ENCODE measurements at places on chromosomes 11 and 22.

DNA sequence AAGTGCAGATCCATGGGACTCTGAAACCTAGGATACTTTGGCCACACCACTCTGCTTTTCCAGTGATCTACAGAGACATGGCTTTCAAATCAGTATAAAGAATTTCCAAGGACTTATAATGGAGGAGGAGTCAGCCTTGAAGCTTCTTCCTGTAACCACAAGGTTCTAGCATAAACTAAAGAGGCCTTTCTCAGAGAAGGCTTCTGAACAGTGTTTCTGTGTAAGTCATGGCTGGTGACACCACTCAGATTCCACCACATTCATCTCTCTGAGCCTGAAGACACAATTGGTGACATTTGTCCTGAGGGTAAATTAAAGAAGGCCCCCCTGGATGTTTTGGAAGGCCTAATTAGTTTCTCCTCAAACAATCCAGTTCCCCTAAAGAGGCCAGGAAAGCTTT lies 29.0 kb upstream of the ADORA2A start:
- no peak for DNase-seq

GRCh38 chr11:62600367-62601121 lies 1.1 kb downstream of the MTA2 start:
- DNase-seq = no peak

DNA sequence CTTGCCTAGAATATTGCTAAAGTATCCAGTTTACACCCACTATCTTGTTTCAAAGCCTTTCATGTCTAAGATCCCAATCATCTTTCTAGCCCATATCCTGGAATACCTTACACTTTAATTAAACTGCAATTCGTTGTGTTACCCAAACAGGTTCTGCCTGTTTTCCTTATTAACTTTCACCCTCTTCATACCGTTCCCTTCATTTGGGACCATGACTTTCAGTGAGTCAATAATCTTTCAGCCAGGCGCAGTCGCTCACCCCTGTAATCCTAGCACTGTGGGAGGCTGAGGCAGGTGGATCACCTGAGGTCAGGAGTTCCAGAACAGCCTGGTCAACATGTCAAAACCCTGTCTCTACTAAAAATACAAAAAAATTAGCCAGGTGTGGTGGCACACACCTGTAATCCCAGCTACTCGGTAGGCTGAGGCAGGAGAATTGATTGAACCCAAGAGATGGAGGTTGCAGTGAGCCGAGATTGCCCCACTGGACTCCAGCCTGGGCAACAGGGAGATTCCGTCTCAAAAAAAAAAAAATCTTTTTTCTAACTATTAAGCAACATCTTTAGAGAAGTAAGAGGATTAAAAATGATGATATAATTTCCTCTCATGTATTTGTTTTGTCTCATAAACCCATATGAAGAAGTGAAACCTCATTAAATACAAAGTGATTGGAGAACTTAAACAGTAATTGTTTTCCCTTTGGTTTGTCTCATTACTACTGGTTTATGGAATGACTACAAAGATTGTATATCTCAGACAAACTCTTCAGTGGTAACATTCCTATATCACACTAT lies 20.7 kb downstream of the DMC1 start:
- DNase-seq = no peak

GRCh38 chr11:65448418-65449105 lies 26.0 kb downstream of the NEAT1 start:
- DNase-seq = no peak

DNA sequence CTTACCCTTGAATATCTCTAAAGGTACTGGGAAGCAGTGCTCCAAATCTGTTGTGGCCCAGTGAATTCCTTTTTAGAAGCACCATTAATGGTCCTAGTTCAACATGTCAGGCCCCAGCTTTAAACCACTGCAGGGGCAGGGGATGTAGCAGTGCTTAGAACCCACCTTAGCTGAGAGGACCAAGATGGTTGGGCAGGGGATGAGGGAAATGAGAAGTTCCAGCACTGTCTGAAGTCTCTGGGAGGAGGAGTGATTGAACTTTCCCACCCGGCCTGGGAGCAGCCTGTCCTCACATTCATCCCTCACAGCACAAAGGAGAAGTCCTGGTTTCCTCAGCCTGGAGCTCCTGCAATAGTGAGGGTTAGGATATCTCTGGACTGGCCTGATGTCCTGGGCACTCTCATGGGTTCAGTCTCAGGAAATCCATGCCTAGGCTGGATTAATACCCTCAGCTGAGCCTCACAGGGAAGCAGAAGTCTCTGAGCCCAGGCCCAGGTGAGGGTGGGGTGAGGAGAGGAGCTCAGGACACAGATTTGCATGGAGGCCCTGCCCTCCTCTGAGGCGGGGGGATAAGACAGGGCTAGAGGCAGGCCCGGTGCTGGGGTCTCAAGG lies 28.6 kb upstream of the PRAME start:
- DNase-seq = no peak

- no peak for DNase-seq
Observed at GRCh38 chr11:34639545-34639944, 18.7 kb downstream of the EHF start.

- DNase-seq = no peak
Observed at GRCh38 chr11:64118876-64119665, 46.8 kb downstream of the MACROD1 start.

- no peak for DNase-seq
Observed at GRCh38 chr11:3932698-3933097, 77.2 kb downstream of the STIM1 start.

DNA sequence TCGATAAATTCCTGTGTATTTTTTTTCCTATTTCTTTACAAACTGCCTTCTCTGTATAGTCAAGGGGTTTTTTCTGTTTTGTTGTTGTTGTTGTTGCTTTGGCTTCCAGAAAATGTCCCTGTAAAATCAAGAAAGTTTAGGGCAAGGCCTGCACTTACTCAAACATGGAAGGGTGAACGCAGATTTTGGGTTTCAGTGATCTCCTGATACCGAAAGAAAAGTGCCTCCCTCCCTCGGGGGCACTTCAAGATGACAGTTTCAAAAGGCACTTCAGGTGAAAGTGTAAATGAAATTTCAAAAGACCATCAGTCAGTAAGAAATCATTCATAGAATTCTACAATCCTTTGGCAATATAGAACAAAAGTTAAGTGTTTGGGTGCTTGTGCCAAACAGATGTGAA lies 43.4 kb upstream of the TMPRSS4 start:
- no peak for DNase-seq

GRCh38 chr22:38652859-38653258 lies 3.3 kb downstream of the FAM227A start:
- no peak for DNase-seq

DNA sequence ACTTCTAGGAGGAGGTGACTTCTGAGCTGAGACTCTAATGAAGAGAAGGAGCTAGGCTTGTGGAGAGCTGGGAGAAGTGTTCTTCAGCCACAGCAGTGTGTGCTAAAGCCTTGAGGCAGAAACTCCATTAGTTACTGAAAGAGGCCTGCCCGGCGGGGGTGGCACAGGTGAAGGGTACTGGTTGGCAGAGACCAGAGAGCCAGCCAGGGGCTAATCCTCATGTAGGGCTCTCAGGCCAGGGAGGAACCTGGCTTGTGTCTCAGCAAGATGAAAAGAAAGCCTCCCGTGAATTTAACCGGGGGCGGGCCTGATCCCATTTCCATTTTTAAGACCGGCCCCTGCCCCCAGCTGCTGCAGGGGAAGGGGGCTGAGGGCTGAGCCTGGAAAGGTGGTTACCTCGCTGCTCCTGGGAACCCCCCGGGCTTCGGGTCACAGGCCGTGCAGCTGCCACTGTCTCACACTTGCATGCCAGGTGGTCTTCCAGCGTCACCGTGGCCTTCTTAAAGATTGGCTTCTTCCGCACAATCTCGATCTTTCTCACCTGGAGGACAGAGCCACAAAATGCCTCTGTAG lies 15.0 kb downstream of the PDGFB start:
- no peak for DNase-seq

DNA sequence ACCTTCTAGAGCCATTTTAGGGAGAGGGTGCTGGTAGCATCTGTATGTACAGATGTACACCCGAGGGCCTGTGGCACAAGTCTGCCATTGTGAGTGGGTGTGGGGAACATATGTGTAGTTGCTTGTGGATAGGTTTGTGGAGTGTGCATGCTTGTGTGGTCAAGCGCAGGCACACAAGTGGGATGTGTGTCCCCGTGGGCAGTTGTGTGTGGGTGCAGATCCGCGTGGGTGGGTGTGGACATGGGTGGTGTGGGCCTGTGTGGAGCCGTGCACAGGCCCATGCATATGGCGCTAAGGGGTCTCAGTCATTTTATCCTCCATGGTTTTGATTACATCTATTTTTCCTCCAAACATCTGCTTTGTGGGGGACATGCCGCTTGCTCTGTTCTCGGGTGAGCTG lies 28.8 kb downstream of the ALX4 start:
- DNase-seq = no peak

DNA sequence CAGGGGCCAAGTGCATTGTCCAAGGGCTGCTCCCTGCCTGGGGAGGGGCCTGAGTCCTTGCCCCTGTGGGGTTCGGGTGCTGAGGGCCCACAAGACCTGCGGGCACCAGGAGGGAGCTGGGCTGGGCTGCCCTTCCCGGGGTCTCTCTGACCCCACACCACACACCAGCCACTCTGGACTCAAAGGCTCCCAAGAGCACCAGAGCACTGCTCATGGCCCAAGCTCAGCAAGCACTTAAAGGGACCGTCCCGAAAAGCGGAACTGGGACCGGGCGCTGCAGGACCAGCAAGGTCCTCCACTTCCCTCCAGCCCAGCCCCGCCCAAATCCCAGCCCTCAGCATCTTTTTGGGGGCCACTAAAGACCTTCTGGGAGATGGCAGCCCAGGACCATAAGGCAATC lies 5.3 kb downstream of the LSP1 start:
- no peak for DNase-seq

- DNase-seq = no peak
Observed at GRCh38 chr22:39264349-39265038, 19.7 kb upstream of the PDGFB start.

DNA sequence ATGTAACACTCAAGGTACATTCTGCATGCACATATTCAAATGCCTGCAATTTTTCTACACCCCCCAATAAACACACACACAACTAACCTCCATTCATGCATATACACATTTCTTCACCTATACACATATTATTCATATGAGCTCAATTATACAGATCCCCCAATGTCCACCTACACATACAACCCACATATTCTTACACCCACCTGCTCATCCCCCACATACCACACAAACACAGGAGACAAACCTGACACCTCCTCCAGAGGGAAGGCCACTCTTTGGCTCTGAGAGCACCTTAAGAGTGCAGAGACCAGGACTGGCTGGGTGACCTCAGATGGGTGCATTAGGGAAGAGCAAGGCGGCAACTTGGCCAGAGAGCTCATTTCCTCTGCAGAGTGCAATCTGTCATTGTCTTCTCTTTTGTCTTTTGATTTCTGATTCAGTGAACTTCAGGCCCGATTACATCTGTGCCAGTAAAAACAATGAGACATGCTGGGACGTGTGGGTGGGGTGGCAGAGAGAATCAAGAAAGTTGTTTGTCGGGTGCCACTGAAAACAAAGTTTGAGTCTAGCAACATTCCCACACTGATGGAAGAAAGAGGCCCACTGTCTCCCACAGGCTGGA lies 208.4 kb downstream of the NXPE2 start:
- no peak for DNase-seq

- DNase-seq = no peak
Observed at GRCh38 chr11:47854667-47855066, 6.5 kb upstream of the NUP160 start.

DNA sequence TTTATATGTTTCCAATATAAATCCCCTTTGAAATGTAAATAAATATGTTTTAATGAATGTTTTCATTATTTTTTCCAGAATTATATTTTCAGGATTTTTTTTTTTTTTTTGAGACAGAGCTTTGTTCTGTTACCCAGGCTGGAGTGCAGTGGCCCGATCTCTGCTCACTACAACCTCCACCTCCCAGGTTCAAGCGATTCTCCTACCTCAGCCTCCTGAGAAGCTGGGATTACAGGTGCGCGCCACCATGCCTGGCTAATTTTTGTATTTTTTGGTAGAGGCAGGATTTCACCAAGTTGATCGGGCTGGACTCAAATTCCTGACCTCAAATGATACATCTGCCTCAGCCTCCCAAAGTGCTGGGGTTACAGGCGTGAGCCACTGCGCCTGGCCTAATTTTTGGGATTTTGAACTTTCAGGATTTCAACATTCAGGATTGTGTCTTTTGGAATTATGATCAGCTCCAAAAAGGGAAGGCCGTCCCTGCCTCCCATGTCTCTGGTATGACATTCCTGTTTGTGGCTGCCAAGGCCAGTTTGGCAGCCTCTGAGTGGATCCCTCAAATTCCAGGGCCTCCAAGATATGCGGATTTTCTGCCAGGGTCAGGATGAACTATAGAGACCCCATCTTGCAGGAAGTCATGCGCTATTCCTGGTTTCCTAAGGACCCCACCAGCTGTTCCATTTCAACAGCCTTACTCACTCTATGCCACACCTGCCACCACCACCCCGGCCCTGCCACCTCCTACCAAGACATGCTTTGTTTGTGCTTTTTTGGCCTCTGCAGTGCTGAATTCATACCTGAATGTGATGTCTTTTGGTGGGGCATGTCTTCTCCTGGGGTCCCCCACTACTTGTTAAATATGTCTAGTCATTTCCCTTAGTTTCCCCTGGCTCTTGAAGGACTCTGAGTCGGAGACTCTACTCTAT lies 21.9 kb upstream of the TMPRSS4 start:
- no peak for DNase-seq

DNA sequence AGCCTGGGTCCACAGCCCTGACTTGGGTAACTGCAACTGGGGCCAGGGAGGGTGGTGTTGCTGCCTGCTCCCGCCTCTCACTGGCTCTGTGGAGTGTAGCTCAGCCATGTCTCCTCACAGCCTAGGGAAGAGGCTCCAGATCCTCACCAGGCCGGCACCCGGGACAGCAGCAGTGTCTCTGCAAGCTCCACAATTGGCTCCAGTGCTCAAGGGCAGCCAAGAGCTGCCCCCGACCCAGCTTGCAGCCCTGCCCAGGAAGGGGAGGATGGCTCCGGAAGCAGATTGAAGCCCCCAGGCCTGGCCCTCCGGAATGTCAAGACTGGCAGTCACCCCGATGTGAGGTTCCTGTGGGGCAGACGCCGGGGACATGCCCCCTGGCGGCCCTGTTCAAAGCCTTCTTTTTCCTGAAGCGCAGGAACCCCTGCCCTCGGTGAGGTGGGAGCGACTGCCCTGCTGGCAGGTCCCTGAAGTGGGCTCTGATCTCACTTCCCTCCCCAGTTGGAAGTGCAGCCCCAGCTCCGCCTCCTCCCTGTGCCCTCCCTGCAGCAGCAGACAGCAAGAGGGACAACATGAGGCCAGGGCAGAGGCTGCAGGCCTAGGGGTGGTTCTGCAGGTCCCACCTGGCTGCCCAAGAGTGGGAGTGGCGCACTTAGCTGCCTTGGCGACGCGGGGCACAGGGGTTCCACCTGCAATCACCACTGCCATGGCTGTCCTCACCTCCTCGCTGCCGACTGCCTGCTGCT lies 816.2 kb upstream of the LUZP2 start:
- DNase-seq = no peak

Data from NCI-H345 (cell line).